CD4-positive, alpha-beta T cell treated with Interferon alpha-2 for 1 hour (primary cell): ENCODE measurements at places on chromosomes 6 and 20.
A peak's percentile ranks its signal among the peaks of the same experiment; 100 is the strongest.

DNA sequence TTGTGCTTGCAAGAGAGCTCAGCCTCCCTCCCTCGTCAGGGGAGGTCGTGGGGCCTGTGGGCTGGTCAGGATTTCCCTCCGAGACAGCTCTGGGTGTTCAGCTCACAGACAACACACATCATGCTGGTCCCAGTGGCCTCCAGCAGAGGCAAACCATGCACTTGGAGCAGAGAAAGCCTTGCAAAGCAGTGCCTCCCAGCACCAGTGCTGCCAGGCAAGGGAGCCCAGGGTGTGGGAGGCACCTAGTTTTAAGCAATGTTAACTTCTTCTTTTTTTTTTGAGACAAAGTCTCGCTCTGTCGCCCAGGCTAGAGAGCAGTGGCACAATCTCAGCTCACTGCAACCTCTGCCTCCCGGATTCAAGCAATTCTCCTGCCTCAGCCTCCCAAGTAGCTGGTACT, 34.0 kb upstream of the INSM1 start:
- no peak for DNase-seq

GRCh38 chr6:14159090-14159489, 41.5 kb downstream of the CD83 start:
- DNase-seq, result no peak

DNA sequence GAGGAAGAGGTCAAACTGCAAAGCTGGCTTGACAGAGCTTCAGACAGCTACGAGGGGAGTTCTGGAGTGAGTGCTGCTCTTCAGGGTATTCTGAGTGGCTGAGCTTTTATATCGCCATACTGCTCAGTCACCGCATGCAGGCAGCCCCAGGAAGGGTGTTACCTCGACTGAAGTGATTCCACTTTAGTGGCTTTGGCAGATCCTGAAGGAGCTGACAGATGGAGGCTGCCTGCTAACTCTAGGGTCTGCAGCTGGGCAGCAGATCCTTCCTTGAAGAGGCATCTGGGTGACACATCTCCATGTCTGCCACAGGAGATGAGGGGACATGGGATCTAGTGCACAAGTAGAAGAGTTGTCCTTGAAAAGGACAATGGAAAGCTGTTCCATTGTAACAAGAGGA, 3.7 kb upstream of the DEK start:
- no peak for DNase-seq

DNA sequence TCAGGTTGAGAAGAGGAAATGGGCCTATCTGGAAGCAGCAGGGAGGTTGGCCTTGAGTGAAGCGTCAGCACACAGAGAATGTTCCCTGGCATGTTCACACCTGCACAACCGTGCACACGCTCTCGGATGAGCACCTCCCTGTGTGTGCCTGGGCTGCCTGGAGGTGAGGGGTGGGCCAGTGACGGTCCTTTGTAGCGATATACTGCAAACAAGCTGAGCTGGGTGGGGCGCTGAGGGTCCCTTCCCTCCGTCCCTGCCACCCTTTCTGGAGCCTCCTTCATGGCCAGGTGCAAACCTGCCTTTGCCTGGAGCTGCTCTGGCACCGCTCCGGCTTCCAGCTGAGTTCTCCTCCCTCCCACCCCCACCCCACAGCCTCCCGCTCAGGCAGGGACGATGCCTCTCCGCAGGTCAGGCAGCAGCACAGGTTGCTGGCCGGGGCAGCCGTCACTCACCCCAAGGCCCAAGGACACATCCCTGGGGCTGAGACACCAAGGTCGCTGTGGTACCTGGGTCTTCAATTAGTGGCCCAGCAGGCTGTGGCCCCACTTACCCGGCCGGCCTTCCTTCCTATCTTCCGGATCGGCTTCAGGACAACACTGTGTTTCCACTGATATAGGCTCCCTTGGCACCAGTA, 111.6 kb downstream of the ERMARD start:
- DNase-seq, result no peak

DNA sequence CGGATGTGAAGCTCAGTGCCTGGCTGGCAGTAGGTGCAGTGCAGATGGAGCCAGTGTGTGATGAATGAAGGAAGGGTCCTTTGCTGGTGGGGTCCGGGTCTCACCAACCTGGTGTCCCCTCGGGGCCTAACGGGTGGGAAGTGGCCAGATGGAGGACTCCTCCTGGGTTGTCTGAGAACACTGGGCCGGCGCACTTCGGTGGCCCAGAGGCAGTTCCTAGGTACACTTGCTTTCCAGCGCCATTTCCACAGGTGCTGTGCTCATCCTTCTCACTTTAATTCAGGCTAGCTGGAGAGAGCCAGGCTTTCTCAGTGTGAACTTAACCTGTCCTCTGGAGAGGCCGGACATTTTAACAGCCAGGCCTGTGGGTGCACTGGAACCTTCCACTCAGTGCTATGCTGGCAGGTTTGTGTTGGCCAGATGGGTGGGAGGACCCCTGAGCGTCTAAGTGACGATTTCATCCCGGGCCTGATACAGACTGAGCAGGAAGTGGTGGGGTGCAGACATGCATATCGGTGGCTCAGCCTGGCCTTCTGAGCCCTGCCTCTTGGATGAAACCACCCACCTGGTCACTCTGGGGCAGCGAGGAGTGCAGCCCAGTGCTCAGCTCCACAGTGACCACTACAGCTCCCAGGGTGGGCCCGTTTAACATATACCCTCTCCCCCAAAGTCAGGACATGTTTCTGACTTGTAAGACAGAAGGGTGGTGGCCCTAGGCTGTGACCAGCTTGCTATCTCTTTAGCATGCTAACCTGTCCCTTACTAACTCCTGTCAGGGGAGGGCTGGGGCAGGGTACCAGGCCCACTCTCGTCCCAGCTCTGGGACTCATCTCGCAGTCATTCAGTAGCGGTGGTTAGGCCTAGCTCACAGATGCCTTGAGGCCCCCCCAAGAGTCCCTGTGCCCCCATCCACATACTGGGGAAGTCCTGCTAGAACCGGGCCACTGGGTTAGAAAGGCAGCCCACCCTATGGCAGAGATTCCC, 8.2 kb upstream of the PYGB start:
- no peak for DNase-seq

DNA sequence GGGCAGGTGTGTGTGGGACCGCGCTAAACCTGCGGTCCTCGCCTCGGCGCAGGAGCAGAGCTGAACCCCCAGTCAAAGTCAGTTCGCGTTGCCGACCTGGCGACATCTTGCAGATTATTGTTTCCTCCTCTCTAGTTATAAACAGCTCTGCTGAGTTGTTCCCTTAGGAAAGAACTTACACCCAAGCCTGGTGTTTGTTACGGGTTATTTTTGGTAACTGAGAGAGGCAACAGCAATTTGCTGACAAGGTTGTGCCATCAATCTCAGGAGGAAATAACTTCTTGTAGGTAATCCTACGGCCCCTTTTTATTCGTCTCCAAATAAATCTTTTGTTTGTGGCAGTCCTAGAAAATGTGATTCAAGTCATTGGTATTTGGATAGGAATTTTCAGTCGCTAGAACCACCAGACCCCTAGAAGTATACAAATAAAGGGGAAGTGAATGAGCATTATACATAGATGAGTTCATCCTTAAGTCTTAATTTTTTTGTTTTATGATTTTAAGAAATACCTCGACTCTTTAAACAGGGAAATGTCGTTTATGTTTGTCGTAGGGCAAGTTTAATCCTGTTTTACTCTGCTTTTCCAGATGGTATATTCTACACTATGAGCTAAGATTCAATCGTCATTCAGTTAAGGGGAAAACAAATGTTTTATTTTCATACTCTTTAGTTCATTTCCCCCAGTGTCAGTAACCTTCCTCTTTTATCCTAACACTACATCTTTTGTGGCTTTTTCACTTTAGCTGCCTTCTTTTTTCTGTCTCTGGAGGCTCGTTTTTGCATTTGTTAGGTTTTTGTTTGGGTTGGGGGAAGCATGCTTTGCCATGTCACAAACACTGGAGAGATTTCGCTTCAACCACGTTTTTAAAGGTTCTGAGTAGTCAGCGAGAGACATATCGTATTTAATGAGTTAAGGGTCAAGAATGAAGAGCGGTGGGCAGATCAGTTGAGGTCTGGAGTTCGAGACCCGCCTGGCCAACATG, 1.2 kb downstream of the PM20D2 start:
- DNase-seq, result no peak

GRCh38 chr6:22828179-22829062, 259.1 kb downstream of the HDGFL1 start:
- DNase-seq, result no peak

DNA sequence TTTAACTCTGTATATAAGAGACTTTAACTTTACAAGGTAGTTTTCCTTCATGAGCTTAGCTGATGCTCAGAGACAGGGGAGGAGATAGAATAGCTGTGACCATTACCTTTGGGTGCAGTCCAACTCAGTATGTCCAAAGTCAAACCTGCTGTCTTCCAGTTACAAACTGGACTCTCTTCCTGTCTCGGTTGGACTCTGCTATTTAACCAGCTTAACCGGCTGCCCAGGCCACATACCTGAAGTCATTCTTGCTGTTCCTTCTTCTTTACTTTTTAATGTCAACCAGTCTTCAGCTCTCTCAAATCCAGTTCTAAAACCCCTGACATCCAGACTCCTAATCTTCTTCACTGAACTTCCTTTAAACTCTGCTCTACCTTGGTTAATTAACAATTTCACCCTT, 138.3 kb upstream of the TSHZ2 start:
- DNase-seq, result no peak

DNA sequence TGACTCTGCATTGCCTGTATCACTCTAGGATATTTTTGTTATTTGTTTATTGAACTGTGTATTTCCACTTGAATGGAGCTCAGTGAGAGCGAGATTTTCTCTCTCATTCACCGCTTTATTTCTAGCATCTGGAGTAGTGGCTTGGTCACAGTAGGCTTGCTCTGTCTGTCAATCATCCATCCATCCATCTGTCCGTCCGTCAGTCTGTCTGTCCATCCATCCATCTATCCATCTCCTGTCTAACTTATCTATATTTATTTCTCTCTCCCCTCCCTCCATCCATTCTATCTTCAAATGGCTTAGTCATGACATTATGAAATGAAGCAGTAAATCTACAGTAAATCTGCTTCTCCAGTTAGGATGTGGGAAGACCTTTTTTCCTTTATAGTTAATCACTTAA, 94.6 kb downstream of the TIAM2 start:
- DNase-seq, result no peak

GRCh38 chr20:45433976-45434375, 18.0 kb downstream of the PIGT start:
- no peak for DNase-seq

- no peak for DNase-seq
These were observed 15.1 kb upstream of the RTF2 start for GRCh38 chr20:56453352-56453751.

GRCh38 chr6:7590918-7591302, 912 bp downstream of the SNRNP48 start:
- DNase-seq, result no peak

GRCh38 chr20:35207950-35208611, 18.4 kb upstream of the MMP24 start:
- DNase-seq, result peak; percentile 85

GRCh38 chr6:150435832-150436231, 67.0 kb downstream of the IYD start:
- no peak for DNase-seq

- no peak for DNase-seq
These were observed 682.8 kb downstream of the TFAP2A start for GRCh38 chr6:9732056-9732455.

DNA sequence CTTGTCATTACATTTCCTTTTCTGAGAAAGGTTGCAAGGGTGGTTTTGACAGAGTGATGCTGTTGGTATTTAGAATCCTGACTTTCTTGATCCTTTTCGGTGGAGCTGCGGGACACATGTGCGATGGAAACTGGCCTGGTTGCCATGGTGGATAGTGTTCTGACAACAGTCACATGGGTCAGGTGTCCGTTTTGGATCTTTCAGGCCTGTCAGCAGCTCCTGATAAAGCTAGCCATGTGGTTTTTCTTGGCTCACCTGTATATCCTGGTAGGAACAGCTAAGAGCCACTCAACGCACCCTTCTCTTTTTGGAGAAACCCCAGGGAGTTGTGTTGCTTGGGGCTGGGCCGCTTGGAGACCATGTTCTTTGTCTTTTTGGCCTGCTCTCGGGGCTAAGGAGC, 177.4 kb downstream of the MTFR2 start:
- no peak for DNase-seq

DNA sequence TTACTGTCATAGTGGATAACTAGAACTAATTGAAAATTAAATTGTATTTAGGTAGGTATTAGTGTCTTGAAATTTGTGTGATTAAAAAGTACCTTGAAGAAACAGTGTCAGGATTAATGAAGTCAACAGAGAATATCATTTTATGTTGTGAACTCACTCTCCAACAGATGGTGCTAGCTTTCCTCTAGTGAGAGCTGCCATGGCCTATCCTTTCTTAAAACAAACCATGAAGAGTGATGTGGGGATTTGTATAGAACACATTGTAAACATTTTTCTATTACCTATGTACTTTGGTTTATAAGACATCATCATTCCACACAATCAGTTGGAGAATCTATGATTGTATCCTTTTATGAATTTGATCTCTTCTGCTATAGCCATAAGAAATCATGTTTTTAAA, 4.8 kb upstream of the SRSF12 start:
- no peak for DNase-seq

GRCh38 chr6:143614235-143614634, 63.5 kb upstream of the PHACTR2 start:
- no peak for DNase-seq

GRCh38 chr6:127177923-127178231, 59.4 kb downstream of the RSPO3 start:
- DNase-seq, result no peak

GRCh38 chr20:10788055-10788454, 114.3 kb upstream of the JAG1 start:
- no peak for DNase-seq

DNA sequence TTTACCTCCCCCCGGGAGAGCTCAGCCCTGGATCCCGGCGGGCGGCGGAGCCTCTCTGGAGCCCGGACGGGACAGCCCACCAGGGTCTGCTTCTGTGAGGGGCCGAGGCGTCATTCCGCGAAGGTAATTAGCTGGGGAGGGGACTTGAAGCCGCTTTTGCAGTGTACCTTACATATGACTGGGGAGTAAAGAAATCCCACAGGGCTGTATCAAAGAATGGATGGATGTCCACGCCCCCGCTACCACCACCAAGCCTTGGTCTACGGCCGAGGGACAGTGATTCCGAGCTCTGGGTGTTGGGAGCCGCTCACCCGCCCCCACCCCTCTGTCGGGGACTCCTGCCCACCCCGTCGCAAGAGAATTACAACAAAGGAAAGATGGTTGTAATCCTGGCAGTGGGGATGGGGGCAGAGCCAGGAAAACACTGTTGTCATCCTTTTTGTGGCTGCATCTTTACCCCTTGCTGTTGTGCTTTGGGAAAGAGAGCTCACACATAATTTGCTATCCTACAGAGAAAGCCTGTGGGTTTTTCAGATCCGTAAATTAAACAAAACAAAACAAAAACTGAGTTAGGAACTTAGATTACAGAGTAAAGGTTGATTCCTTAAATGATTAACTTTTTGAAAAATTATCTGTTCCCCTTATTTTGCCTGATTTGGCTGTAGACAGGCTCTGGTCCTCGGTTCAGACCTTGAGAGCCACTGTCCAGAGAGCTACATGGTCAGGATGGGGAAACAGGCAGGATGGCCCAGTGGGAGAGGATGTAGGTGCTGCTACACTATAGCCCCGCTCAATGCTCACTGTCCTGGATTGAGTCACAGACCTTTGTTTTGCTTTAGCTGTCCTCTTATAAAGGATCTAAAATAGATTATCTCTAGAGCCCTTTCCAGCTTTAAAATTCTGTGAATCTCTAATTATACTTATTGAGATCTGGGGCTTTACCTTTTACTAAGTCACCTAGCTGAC, 997 bp upstream of the FBXO30 start:
- DNase-seq, result no peak
